Left renal cortex interstitium (tissue), 4 donors: ENCODE measurements at places on chromosomes 1 and 21. TPM values are rescaled to one million over a fixed set of nuclear protein-coding genes. Genes with fewer than 3 reads are reported as not detected.

UBE2J2 gene
- 40.9 TPM for polyA plus RNA-seq

PRKAB2 gene
- polyA plus RNA-seq = 26.1 TPM

DNA sequence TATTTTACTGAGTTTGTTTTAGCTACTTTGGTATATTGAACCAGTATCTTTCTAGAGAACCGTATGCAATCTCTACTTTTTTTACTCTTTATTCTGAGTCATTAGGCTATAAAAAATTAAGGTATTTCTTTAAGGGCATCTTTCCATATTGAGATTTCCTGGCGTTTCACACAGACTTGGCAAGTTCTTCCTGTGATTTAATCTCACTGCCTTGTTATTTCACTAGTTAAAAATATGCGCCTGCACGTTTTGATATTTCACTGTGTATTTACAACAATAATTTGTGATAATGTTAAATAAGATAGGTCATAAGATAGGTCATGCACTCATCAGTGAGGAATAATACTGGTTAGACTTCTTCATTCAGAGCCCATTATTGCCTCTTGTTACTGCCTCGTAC, 16.2 kb upstream of the CR1L start:
- DNase-seq = no peak

PRKAA2 gene
- 17.0 TPM for polyA plus RNA-seq

DNA sequence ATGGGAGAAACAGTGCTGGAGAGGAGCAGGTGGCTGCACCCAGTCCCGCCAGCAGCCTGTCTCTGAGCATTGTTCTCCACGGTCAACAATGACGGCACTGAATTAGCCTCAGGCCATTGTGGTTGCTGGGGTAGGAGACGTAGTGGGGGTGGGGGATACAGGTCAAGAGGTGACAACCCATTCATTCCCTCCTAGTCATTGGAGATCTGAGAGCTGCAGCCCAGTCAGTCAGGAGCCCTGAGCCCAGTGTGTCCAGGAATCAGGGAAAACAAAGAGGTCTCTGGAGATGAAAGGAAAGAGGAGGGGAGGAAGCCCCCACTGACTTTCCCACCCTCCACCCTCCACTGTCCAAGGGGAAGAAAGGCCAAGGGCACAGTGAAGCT, 15.3 kb downstream of the SMIM12 start:
- DNase-seq = no peak

ZMYND12 gene
- 4.4 TPM for polyA plus RNA-seq

DNA sequence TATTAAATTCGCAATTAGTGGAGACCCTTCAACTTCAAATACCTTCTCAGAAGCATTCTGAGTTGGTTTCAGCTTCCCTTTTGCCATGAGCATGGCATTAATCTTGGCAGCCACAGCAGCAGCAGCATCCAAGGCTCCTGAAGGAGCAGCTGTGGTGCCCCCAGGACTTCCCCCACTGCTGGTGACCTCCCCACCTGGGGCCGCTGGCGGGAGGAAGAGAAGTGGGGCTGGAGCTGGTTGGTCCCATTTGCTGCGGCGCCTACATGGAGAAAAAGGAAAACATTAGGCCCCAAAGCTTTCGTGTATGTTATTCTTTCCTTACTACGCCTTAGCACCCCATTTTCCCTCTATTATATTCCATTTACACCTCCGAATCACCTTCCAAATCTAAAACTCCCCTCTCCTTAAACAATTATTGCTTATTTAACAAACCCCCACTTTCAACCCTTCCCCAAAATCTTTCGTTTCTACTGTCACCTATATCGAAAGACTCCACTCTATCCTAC, 569 bp downstream of the KHDC4 start:
- DNase-seq = no peak

GRCh38 chr1:40820911-40821693, 37.5 kb downstream of the KCNQ4 start:
- DNase-seq = no peak

- DNase-seq = no peak
Measured at GRCh38 chr1:107975851-107976250, 10.9 kb upstream of the VAV3 start.

GRCh38 chr1:2085080-2085479, 34.9 kb downstream of the PRKCZ start:
- DNase-seq = no peak

GRCh38 chr1:41358131-41359021, 2.9 kb upstream of the FOXO6 start:
- no peak for DNase-seq

GRCh38 chr1:173934440-173934839, 17.3 kb upstream of the SERPINC1 start:
- no peak for DNase-seq

DNA sequence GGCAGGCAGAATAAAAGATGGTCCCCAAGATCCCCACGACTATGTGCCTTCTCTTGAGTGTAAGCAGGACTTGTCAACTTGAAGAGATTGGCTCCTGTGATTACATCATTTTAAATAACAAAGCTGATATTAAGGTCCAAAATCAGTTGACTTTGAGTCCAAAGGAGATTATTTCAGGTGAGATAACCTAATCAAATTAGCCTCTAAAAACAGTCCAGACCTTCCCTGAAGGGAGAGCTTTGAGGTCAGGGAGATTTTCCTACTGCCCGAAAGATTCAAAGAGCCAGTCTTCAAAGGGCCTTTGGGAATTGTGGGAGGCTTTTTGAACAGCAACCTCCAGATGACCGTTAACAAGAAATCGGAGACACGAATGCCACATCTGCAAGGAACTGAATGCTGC, 51.5 kb upstream of the NCAM2 start:
- DNase-seq = no peak

GRCh38 chr1:172581779-172582178, 48.8 kb downstream of the SUCO start:
- no peak for DNase-seq

GRCh38 chr1:212684076-212684475, 15.6 kb downstream of the BATF3 start:
- DNase-seq = no peak

FCER1G gene
- 16.1 TPM for polyA plus RNA-seq

GRCh38 chr1:245932302-245932972, 574.6 kb downstream of the SMYD3 start:
- no peak for DNase-seq

DNA sequence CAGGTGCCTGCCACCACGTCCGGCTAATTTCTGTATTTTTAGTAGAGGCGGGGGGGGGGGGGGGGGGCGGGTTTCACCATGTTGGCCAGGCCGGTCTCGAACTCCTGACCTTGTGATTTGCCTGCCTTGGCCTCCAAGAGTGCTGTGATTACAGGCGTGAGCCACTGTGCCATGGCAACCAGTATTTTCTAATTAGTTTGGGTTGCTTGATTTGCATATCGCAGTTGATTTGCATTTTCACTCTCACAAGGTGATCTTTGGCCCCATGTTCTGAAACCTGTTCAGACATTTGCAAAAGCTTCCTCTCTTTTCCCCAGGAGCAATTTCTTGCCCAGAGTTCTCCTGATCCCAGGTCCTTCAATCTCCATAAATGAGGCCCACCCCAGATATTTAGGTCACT, 1.7 kb downstream of the TOR3A start:
- DNase-seq = no peak

RGS1 gene
- polyA plus RNA-seq = 3.5 TPM

DNA sequence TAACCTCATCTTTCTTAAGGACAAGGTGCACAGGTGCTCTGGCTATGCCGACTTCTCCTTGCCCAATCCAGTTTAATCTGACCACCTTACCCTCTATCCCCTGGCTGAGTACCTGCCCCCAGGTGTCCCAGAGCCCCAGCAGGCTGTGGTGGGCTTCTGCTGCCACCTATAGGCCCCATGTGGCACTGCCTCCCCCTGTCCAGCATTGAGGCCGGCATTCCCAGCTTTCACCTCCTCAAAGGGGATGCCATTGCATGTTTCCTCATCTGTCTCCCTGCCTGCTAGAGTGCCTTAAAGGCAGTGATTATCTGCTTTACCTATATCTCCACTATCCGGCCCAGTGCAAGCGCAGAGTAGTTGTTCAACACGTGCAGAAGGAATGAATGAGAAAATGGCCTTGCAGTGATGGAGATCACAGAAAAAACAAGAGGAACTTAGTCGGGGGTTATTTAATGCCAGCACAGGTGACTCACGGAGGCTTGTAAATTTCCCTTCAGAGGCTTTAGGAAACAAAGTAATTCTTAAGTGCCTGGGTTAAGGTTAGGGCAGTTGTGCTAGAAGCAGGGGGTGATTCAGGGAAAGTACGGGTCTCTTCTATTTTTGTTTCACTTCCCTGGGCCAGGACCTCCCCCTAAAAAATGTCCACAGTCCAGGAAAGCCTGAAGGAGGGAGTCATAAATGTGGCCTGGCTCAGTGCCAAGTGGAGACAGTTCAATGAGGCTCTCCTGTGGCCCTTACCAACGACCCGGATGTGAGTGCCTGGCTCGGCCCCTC, 131.8 kb upstream of the NGF start:
- DNase-seq = no peak

CNST gene
- polyA plus RNA-seq = 22.8 TPM

GRCh38 chr1:152227310-152227928, 3.4 kb upstream of the HRNR start:
- no peak for DNase-seq

DNA sequence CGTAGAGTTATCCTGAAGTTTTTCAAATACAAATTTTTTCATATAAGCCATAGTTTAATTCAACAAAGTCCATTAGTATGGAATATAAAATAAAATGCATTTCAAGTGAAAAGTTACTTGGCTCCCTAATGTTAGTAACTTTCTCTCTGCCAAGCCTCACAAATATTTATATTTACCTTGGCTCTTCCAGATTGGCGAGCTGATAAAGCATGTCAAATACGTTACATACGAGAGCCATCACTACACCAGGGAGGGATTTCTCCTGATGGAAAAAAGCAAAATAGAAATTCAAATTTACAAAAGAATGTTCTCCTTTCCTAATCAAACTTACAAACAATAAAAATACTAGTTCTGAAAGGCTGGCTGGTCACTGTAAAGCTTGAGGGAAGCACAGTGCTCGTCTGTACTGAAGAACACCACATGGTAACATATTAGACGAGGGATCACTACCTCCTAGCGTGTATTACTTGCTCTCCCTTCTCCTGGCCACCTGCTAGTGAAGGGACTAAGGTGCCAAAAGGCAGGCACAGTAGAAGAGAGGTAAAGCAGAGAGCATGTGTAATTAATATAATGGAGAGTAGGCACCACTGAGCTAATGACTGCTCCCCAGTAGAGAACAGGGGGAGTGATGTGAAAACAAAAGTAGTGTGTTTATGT, 80.9 kb downstream of the USP24 start:
- no peak for DNase-seq

DNA sequence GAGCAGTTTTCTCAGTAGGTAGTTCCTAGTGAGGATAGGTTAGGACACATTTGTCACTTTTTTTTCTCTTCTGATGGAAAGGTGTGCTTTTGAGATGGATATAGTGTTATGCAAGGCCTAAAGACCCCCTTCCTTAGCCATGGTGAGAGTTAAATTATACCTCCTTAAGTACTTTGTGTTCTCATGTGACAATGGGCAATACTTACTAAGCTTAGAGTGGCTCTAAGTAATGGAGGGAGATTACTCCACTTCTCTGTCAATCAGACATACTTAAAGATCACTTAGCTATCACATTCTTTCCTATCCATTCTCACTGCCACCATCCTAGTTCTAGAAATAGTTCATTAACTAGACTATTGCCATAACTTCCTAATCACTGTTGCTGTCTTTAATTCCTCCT, 265.6 kb downstream of the PBX1 start:
- DNase-seq = no peak

DNAJC28 gene
- polyA plus RNA-seq = 6.1 TPM

SPRR1A gene
- not detected for polyA plus RNA-seq

DNA sequence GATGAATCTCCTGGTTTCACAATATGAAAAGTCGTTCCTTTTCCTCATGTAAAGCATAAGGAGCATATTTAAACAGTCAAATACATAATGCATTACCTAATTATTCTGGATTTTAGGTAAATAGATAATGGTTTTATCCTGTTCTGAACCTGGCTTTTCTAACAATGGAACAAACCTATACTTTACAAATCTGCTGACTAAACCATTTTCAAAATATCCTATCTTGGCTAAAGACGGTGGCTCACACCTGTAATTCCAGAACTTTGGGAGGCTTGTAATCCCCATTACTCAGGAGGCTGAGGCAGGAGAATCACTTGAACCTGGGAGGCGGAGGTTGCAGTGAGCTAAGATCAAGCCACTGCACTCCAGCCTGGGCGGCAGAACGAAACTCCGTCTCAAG, 2.9 kb downstream of the SMIM12 start:
- DNase-seq = no peak

TMEM200B gene
- 19.9 TPM for polyA plus RNA-seq

LRRC39 gene
- polyA plus RNA-seq = 1.6 TPM

ASCL5 gene
- polyA plus RNA-seq = 0.21 TPM

HSD3B2 gene
- polyA plus RNA-seq = 3.0 TPM

CRP gene
- polyA plus RNA-seq = not detected

DNA sequence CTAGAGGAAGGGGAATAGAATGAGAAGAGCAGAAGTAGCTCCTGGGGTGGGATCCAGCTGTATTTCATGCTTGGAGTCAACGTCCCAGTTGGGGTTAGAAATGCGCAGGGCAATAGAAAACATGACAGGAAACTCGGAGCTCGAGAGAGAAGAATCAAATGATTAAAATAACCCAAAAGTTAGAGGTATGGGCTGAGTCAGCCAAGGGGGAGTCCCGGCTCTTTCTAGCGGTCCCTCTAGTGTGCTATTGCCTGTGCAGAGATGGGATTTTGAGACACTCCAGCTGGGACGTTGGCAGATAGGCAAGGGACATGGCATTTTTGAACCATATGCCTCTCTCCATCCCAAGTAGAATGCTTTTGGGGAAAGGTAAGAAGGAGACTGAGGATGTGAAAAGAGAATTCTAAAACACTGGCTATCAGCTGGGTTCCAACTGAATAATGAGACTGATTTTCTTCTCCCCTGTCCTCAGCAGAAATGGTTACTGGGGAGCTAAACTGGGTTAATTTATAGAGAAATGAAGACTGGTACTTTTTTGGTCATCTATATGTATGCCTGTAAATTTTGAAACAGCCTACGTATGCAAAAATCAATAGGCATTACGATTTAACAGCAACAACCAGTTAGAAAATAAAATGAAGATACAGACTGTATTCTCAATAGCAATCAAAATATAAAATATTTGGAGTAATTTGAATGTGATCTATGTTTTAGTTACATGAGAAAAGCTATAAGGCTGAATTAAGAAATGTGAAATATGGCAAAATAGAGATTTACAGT, 7.0 kb upstream of the VPS26C start:
- no peak for DNase-seq

- DNase-seq = no peak
Measured at GRCh38 chr21:35540950-35541638, 492.0 kb upstream of the RUNX1 start.

RER1 gene
- 108 TPM for polyA plus RNA-seq

- no peak for DNase-seq
Measured at GRCh38 chr1:178143730-178144690, 50.1 kb downstream of the RASAL2 start.

KIF26B gene
- polyA plus RNA-seq = 38.2 TPM

MAP3K21 gene
- polyA plus RNA-seq = 29.8 TPM
